Keratinocyte (primary cell): ENCODE measurements at places on chromosomes 13 and 19. TPM values are rescaled to one million over a fixed set of nuclear protein-coding genes. Genes with fewer than 3 reads are reported as not detected.
A peak's percentile ranks its signal among the peaks of the same experiment; 100 is the strongest.

RNF225 gene
- polyA plus RNA-seq, result 0.06 TPM in 1 of 3 replicates, not detected in the others

GRCh38 chr19:39351537-39352064 lies 9.4 kb downstream of the SAMD4B start:
- no peak for DNase-seq
- no peak overlapping the region for H3K4me3 ChIP-seq
- no peaks in the 10 kb centered on the region for H3K27me3 ChIP-seq
- peaks cover 40% of the 10 kb centered on the region for H3K36me3 ChIP-seq
- H3K27ac ChIP-seq, result no peak overlapping the region
- H3K4me1 ChIP-seq, result no peaks in the 10 kb centered on the region

GRCh38 chr19:892243-892893 lies 619 bp downstream of the MED16 start:
- no peak for DNase-seq
- peak overlapping the region; percentile 86 for H3K4me3 ChIP-seq
- no peaks in the 10 kb centered on the region for H3K27me3 ChIP-seq
- H3K4me1 ChIP-seq, result no peaks in the 10 kb centered on the region
- H3K27ac ChIP-seq, result peak overlapping the region; percentile 58

DNA sequence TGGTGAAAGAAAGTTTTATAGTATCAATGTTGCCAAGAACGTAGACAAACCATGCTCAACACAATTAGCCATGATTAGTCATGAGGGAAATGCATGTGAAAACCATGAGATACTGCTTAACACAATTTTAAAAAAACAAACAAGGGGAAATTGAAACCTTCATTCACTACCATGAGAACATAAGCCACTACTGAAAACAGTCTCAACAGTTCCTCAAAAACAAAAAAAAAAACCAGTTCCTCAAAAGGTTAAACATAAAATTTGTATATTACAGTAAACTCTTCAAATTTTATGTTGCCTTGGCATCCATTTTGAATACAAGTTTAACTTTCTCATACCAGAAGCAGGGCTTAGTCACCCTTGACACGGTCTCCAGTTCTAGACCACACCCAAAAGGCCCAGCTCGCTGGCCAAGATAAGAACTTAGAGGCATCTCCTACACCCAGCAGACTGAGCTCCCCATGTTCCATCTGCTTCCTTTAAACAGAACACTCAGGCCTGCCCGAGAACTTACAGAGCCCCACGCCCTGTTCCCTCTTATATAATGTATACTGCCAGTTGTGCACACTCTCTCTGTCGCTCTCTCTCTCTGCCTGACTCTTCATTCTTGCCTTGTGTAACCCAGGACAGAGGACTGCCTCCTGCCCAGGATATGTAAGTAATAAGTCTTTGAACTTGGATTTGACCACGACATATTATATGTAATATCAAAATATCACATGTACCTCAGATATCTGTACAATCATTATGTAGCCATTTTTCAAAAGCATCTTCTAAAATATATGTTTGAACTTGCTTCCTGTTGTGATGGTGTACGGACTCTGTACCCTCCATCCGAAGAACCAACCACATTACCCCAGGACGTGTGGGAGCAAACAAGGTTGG lies 67.4 kb downstream of the STK24 start:
- peaks cover 17% of the 10 kb centered on the region for H3K36me3 ChIP-seq
- H3K4me1 ChIP-seq, result peaks cover 39% of the 10 kb centered on the region
- peak overlapping the region; percentile 96 for H3K27ac ChIP-seq
- peak; percentile 61 for DNase-seq
- H3K4me3 ChIP-seq, result no peak overlapping the region

TDRD3 gene
- polyA plus RNA-seq, result 6.0 to 10.7 TPM (median 7.1 TPM) in 3 replicates

DNA sequence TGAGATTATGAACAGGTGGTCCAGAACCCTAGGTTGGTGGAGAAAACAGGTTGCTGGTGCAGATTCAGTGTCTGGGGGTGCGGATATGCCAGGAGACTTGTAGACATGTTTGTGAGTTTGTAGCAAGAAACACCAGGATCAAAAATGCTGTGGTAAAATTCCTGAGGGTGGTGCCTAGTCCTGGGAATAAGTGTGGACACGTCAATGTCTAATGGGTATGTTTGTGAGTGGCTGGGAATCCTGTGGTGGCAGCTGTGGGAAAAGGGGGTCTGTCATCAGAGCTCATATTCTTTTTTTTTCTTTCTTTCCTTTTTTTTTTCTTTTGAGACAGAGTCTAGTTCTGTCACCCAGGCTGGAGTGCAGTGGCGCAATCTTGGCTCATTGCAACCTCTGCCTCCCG lies 7.2 kb downstream of the ZNF708 start:
- no peak overlapping the region for H3K27ac ChIP-seq
- no peaks in the 10 kb centered on the region for H3K4me1 ChIP-seq
- H3K4me3 ChIP-seq, result no peak overlapping the region
- H3K36me3 ChIP-seq, result no peaks in the 10 kb centered on the region
- H3K27me3 ChIP-seq, result no peaks in the 10 kb centered on the region

- DNase-seq, result no peak
- H3K27ac ChIP-seq, result no peak overlapping the region
- peaks cover 9% of the 10 kb centered on the region for H3K4me1 ChIP-seq
- H3K4me3 ChIP-seq, result no peak overlapping the region
- no peaks in the 10 kb centered on the region for H3K27me3 ChIP-seq
- no peaks in the 10 kb centered on the region for H3K36me3 ChIP-seq
Measured at GRCh38 chr13:106369091-106369490, 166.4 kb downstream of the EFNB2 start.

ARRDC2 gene
- 2.4 to 3.5 TPM (median 2.5 TPM) in 3 replicates for polyA plus RNA-seq
